ENCODE measurements at places on chromosomes 5 and 9.

DNA sequence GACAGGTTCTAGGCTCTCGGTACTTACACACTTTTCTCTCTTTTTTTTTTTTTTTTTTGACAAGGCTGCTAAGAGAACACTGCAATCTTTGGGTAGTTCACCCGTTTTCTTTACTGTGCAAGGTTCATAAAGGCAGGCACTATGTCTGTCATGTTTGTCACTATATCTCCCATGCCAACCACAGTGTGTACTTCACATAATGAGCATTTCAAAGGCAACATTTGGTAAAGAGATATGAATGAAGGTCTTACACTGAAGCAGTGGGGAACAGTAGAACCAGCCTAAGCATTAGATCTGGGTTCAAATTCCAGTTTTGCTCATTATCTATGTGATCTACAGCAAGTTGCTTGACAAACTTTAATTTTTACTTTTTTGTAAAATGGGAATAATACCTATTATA, 1.5 kb upstream of the HMGCR start:
- DNase-seq: no peak

- no peak for DNase-seq
These were observed 15.1 kb upstream of the CCL28 start for GRCh38 chr5:43427306-43427705.

DNA sequence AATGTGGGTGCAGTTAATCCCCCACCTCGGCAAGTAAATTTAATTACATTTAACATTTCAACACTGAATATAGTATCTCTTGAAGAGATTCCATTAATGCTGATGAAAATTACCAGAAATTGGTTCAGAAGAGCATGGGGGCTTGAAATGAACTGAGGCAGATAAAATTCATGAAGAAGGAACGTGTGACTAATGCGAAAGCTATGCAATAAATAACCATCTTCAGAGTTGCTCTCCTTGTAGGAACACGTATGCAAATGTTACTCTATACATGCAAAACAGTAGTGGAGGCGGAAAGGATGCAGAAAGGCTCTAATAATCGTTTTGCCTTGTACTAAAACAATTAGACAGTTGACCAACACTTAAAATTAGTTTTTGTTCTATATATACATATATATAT, 320.2 kb downstream of the CTNND2 start:
- DNase-seq: no peak

- peak; percentile 95 for DNase-seq
These were observed 37.1 kb upstream of the RAPGEF6 start for GRCh38 chr5:131671994-131672655.

DNA sequence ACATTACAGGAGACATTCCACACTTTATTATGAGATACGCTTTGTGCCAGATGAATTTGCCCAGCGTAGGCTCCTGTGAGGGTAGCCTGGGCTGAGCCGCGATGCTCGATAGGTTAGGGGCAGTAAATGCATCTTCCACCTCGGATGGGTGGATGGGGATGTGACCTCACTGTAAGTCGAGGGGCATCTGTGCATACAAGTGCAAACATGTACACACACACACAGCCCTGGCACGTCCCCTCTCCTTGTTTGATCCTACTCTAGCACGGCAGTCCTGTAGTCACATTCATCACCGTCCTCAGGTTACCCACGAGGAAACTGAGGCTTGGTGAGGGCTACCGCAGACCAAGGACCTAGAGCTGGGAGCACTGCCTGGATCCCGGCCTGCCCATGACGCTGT, 166.8 kb downstream of the COL23A1 start:
- DNase-seq: no peak

DNA sequence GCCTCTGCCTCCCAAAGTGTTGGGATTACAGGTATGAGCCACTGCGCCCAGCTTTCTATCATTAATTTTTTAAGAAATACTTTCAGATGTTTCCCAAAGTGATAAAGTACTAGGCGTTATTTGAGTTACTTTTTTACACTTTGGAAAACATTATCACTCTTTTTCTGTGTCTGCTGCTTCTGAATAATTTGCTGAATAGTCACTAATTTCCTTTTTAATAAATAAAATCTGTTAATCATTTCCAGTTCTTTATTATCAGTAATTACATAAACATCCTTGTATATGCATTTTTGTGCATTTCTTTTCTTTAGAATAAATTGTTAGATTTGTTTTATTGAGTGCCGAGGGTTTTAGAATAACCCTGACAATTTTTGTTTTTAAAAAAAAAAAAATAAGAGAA, 48.6 kb downstream of the UHRF2 start:
- DNase-seq: no peak

DNA sequence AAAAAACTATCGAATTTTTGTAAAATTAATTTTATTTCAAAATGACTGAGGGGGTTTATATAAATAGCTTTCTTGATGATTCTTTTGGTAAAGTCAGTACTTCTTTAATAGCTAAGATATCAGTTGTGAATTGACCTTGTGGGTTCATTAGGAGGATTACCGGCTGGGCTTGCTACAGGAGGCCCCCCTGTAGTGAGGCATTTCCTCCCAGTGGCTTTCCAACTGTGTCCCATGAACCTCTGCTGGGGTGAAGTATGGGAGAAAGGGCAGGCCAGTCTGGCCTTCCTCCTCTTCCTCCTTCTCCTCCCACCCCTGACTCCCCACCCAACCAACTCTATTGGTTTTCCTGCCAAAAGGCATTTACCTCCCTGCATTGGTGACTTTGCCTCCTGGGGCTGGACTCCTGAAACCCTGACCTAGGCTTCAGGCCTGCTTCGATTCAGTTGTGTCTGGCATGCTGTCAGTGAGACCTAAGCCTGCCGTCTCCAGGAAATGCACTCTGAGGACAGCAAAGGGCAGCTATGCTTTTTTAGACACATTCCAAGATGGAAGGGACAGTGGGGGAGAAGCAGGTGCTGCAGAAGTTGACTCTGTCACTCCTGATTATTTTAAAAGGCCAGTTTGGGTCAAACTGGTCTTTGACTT, 144.8 kb downstream of the HSPA4 start:
- DNase-seq: no peak

Measured in AG04449 (cell line).